ENCODE measurements at places on chromosomes 6 and 20. TPM values are rescaled to one million over a fixed set of nuclear protein-coding genes. Genes with fewer than 3 reads are reported as not detected.

GABRR2 gene
- polyA plus RNA-seq: 0.55 TPM

COL9A1 gene
- polyA plus RNA-seq: 5.2 TPM

CST2 gene
- polyA plus RNA-seq: 0.07 TPM

SLC22A3 gene
- 2.5 TPM for polyA plus RNA-seq

GRCh38 chr20:50111120-50111828 lies 1.7 kb downstream of the UBE2V1 start:
- no peak for DNase-seq

- DNase-seq: no peak
Observed at GRCh38 chr6:150741633-150742200, 123.8 kb upstream of the MTHFD1L start.

GRCh38 chr20:30811885-30812671 lies 445.4 kb upstream of the DEFB115 start:
- no peak for DNase-seq

GRCh38 chr20:33320006-33320405 lies 37.0 kb downstream of the BPIFB1 start:
- DNase-seq: no peak

GRCh38 chr6:38871741-38872568 lies 156.8 kb downstream of the DNAH8 start:
- peak; percentile 26 for DNase-seq

DNA sequence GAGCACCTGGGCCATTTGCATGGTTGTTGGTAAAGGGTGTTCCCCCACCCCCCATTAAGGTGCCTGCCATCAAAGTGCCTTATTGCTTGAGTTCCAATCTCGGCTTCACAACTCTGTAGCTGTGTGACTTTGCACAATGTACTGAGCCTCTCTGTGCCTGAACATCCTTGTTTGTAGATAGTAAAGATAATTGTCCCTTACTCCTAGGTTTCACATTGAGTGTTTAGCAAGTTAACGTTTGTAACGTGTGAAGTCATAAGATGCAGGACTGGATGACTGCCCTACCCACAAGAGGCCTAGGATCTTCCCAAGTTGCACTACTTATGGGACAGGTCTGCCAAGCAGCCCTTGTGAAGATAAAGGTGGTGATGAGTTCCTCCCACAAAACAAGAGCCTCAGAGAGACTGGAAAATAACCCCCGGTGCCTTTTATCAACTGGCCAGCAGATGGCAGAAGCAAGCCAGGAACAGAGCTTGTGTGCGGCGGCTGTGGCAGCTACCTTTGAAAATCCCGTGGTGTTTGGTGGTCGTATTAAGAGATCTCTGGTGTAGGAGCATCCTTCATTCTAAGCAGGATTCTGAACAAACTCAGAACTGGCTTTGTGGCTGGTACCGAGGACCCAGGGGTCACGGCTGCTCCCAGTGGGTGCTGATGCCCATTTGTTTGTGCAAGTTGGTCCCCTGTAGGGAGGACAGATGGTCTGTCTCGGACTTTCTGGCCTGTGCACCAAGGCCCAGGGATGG lies 99.1 kb downstream of the CDH26 start:
- DNase-seq: peak; percentile 27

DNA sequence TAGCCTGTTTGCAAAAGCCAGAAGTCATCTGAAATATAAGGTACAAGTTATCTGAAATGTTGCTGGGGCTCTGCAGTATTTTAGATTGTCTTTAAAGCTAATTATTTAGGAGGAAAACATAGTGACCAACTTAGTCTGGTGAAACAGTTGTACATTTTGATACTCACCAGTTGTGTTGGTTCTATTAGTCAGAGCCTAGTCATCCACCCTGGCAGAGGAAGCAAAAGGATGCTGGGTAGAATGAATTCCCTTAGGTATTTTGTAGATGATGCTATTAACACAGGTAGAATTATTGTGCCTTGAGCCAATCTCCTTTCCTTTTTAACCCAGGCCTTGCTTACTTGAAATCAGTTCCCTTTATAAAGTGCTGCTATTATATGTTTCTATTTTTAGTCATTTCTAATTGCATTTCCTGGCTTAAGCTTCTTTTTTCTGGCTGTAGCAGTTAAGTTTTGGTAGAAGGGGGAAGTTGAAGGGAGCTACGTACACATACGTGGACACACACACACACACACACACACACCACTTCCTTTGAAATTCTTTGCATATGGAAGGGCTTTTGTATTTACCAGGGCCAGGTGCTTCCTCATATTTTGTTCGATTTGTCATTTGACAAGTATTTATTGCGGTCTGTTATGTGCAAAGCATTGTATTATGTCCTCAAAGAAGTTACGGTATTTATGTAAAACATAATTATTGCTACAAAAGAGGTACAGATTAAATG lies 82.4 kb downstream of the RTN4IP1 start:
- peak; percentile 31 for DNase-seq

DNA sequence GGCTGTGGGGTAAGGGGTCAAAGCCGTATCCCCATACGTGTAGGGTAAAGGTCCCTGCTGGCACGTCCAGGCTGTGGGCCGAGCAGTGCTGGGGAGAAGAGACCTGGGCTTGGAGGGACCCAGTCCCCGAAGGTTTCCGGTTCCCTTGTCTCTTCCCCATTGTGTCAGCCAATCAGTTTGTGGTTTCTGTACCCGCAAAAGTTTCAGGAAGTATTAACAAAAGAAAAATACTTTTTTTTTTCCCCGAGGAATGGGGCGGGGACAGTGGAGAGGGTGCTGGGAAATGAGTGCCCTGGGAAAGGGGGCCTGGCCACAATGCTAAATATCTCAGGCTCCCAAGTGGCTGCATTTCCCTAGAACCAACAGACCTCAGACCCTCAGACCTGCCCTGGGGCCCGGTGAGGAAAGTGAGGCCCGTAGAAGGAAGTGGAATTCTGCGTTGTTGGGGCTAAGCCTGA lies 15.2 kb upstream of the AMD1 start:
- no peak for DNase-seq

Measured in large intestine (tissue), 12 donors.